ENCODE measurements at places on chromosomes 7 and 10.
A peak's percentile ranks its signal among the peaks of the same experiment; 100 is the strongest.

DNA sequence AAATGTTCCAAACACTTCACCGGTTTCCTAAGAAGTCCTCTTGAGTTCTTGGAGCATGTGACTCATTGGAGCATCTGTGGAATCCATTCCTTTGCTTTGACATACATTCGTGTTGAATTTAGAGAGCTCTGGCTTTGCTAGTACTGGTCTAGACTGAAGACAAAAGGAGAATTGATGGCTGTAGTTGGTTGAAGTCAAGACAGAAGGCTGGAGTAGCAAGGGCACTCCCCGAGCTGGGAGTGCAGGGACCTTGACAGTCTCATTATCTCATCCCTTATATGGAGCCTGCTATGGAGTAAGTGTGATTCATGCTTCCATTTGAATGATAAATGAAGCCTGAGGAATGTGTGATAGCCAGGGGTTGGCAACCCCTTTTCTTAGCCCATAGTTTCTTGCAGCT, 1249.1 kb downstream of the TYW1 start:
- DNase-seq: no peak

GRCh38 chr7:25732766-25733217, 419.2 kb upstream of the NFE2L3 start:
- no peak for DNase-seq

- no peak for DNase-seq
These were observed 189.2 kb downstream of the CSTF2T start for GRCh38 chr10:51510231-51510630.

DNA sequence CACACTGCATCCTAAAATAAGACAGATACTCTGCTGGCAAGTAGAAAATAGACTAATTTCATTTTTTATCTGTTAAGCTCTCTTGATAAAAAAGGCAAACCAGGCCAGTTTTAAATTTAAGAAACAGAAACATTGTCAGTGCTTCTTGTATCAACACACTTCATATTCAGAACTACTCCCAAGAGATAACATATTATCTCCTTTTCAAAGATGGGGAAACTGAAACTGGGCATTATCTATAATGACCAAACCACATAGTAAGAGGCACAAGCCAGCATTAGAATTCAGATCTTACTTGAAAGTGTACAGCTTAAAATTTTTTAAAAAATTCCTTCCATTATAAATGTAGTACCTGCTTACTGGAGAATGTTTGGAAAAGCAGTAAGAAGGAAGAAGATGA, 14.7 kb downstream of the SRI start:
- no peak for DNase-seq

GRCh38 chr7:157431951-157432540, 95.2 kb downstream of the DNAJB6 start:
- no peak for DNase-seq

- DNase-seq: peak; percentile 32
These were observed 229.9 kb downstream of the CXCL12 start for GRCh38 chr10:44154956-44155355.

GRCh38 chr10:33153968-33154327, 180.5 kb downstream of the NRP1 start:
- DNase-seq: no peak

DNA sequence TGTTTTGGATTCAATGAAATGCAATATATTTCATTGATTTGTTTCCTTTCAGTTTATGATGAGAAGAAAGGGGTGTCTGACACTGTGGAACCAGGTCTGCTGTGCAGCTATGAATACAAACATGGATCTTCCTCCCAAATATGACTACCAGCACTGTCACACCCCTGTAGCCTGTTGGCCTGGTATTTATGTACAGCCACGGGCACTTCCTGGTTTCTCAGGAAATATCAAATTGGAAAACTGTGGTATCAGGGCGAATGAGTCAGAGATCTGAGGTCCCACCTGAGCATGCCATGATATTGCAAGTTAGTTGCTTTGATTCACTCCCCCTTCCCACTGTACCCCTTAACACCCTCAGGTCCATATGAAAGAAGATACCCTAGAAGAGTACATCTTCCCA, 87.8 kb downstream of the DNMBP start:
- no peak for DNase-seq

DNA sequence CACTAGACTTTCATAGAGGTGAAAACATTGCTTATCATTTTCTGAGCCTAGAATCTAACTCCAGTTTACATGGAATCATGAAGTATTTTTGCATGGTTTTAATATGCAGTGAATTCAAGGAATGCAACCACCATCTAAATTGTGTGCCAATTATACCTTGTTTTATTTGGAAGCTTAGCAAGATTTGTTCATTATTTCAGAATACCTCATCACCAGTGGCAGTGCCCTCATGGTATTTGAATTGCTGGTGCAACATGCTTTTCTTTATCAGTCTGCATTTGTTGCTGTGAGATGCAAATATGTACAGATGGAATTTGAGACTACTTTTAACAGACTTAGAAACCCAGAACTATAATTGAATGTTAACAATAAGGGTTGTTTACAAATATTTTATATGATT, 18.7 kb upstream of the ZNF800 start:
- no peak for DNase-seq

DNA sequence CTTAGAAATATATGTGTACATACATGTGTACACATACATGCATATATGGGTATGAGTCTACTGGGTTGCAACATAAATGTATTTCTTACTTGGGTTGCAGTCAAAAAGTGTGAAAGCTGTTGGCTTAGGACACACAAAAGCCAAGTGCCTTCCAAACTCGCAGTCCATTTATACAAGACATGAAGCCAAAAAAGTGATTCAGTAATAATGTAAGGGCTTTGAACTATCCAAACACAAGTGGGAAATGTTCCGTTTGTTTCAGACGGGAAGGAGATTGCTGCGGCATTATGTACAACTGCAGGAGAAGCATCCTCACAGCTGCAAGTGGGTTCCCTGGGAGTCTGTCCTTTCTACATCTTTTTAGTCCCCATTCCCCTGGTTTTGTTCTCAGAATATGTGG, 513.6 kb downstream of the SORCS3 start:
- DNase-seq: no peak

- DNase-seq: no peak
These were observed 27.3 kb downstream of the GALNT11 start for GRCh38 chr7:152052771-152053170.

GRCh38 chr7:152136686-152137085, 111.2 kb downstream of the GALNT11 start:
- no peak for DNase-seq

DNA sequence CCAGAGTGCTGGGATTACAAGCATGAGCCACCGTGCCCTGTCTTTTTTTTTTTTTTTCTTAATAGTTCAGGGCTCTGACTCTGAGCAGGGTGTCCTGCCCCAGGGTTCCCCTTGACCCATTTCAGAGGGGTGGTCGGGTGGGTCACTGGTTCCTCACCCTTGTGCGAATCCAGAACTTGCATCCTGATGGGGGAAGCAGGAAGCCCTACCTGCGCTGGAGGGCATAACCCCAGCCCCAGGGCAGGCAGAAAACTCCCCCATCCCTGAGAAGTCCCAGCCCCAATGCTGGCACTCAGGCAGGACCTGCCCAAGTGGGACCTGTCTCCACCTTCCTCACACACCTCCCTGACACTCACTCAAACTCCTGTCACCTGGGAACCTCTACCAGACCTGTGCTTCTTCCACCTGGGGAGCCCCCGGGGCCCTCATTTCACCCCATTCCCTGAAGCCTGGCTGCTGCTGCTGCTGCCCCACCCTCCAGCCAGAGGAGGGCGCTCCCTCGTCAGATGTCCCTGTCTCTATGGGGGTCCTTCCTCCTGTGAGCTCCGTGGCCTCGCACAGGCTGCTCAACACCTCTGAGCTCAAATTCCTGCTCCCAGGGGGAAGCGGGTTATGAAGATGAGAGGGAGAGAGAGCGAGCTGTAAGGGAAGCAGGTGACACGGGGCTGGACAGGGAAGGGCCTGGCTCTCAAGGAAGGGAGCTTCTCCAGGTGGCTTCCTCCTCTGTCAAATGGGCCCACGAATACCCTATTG, 15.1 kb upstream of the ZNF273 start:
- no peak for DNase-seq

GRCh38 chr10:101563007-101563406, 25.1 kb downstream of the POLL start:
- DNase-seq: no peak

- no peak for DNase-seq
These were observed 74.0 kb downstream of the AOAH start for GRCh38 chr7:36650320-36650719.

DNA sequence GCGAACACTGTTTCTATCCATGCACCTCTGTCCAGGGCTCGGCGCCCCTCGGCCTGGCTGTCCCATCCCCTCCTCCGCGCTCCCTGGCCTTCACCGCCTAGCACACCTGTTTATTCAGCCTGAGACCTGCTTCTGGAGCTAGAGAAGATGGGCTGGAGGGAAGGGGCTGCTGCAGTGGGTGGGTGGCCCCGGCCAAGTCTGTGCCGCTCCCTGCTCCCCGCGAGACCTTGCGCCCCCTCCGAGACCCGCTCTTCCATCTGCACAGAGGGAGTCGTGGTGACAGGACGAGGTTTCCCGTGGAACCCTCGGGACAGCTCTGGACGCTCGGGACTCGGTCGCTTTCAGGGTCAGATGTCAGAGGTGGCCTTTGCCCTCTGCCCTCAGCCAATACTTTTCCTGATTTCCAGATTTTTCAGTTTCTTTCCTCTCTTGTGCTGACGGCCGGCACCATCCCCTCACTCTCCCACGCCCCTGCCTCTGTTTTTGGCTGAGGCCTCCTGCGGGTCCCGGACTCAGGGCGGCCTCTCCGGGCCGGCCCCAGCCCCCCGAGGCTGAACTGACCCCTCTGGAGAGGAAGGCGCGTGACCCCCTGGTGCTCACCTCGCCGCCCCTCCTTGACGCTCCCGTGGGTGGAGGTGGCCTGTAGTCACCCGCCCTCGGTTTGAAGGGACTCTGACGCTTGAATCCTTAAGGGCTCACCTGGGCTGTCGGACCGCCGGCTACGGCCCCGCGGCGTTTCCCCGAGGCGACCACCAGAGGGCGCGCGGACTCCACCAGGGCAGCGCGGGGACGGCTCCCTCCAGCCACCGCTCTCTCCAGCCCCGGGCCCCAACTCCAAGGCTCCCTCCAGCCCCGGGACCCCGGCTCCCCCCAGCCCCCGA, 15.6 kb downstream of the SHH start:
- DNase-seq: no peak

DNA sequence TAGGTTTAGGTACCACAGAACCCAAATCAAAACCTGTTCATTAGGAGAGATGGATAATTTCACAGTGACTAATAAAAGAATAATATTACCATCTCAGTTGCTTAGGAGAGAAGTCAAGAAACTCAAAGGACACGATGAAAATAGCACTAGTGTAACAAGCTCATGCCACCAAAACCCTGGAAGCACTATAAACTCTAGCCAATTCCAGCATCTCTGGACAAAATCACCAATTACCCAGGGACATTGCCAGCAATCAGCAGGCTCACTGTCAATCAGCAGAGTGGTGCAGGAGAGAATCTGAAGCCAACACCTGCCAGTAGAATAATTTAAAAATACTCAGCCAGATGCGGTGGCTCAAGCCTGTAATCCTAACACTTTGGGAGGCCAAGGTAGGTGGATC, 88.9 kb downstream of the ARMH3 start:
- no peak for DNase-seq

GRCh38 chr10:29956335-29956924, 103.0 kb downstream of the JCAD start:
- no peak for DNase-seq
